GM10248 (cell line): ENCODE measurements at places on chromosomes 6 and 20.
A peak's percentile ranks its signal among the peaks of the same experiment; 100 is the strongest.

- DNase-seq = no peak
Observed at GRCh38 chr6:33965766-33966165, 162.0 kb upstream of the MLN start.

- DNase-seq = no peak
Observed at GRCh38 chr20:53707371-53708055, 113.9 kb upstream of the ZNF217 start.

- peak; percentile 48 for DNase-seq
Observed at GRCh38 chr6:25053875-25054371, 118.2 kb upstream of the RIPOR2 start.

DNA sequence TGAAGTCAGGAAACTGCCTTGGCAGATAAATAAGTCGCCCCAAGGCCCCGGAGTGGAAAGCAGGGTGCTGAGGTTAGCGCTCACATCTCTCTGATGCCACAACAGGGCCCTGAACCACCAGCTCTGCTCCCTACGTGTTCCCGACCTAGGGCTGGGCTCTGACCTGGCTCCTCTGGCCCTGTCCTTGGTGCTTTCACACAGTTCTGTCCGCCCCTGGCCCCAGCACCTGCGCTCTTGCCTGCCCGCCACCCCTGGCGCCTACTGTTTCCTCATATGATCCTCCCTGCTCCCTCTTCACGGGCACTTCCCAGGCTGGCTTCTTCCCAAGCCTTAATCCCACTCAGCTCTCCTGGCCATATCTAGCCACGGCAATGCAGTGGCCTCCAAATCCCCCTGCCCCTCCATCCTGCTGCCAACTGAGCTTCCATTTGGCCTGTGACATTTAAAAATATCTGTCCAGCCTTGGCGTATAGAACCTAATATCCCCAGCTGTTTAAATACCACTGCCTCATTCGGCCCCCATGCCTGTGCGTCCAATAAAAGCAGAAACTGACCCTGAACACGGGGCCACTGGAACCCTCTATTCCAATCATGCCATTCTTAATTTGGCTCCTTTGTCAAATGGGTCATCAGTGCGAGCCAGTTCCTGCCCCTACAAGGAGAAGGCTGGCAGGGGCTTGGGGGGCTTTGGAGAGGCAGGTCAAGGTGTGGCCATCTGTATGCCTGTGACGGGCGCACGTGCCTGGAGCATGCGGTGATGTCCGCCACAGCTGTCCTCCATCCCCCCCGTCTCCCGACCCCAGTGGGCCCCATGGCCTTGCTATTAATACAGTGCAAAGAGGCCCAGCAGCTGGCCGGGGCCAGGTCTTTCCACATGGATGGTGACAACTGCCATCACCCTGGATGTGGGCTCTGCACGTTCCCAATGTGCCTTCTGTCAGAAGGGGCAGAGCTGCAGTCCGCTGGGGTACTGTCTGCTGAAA is 27.7 kb downstream of the GNAS-AS1 start:
- no peak for DNase-seq

GRCh38 chr6:10425975-10426780 is 11.3 kb upstream of the TFAP2A start:
- no peak for DNase-seq

DNA sequence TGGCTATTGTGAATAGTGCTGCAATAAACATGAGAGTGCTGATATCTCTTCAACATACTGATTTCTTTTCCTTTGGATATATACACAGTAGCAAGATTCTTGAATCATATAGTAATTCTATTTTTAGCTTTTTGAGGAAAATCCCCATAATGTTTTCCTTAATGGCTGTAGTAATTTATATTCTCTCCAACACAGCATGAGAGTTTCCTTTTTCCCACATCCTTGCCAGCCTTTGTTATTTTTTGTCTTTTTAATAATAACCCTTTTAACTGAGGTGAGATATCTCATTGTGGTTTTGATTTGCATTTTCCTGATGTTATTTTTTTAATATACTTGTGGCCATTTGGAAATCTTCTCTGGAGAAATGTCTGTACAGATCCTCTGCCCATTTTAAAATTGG is 132.6 kb downstream of the PRL start:
- DNase-seq = no peak

- no peak for DNase-seq
Observed at GRCh38 chr6:129644567-129645015, 65.4 kb downstream of the ARHGAP18 start.

DNA sequence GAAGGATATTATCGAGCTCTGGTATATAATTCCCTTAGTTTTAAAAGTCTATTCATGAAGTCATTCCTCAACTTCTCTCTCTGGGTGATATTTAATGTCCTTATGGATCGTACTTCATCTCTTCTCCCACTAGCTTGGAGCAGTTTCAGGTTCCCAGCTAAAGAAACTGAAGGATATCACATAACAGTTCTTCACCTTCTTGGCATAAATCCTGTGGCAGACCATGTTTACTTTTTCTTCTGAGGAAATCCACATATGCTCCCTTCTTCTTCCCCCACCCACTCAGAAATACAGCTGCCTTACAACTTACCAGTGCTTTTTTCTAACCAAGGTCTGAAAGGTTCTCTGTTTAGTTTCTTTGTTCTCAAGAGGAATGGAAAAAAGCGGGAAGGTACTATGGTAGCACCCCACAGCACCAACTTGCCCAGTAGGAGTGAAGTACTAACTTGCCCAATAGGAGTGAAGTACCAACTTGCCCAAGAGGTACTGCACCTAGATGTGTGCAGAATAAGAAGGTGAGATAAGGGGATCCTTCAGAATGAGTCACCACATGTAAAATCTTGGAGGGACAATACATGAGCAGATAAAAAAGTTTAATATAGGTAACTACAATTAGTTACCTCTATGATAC is 53.1 kb downstream of the TSPYL4 start:
- no peak for DNase-seq

- DNase-seq = no peak
Observed at GRCh38 chr6:110352563-110353262, 5.4 kb downstream of the METTL24 start.

DNA sequence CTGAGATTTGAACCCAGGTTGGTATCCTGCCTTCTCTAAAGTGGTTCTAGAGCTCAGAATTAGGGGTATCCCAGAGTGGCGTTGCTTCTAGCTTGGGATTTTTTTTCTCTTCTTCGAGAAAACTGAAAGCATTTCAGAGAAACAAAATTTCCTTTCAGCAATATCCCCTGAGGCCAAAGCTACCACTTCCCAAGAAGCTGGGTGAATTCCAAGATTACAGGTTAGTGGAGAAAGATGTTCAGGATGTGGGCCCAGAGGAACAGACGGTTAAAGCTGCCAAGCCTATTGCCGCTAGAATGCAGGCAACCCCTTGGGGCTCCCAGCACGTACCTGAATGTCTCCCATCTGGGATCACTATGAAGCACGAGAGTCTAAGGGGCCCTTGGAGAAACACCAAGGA is 134.1 kb downstream of the FOXO3 start:
- no peak for DNase-seq

DNA sequence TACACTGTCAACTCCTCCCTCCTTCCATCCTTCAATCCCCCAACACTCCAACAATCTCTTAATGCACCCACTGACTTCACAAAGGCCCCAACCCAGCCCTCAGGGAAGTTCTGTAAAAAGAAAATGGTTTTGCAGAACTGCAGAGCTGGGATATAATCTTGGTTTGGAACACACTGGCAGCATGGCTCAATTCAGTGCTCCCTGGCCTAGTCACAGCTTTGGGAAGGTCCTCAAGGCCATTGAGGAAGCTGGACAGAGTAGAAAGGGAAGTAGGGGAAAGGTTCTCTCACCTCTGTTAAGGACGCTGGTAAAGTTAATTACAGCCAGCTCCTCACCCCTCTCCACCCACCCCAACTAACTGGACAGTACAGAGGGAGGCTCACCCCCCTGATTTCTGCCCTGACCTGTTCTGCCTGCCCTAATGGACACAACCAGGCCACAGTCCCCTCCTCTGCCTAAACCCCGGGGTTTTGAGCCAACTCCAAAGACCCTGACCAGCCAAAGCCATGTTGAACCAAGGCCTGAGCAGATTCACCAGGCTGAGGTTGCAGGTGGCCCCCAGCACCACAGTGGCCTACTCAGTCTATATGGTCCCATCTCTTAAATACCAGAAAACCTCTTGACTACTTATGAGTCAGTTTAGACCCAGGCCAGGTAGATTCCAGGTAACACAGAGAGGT is 49.2 kb downstream of the MAFB start:
- DNase-seq = no peak

DNA sequence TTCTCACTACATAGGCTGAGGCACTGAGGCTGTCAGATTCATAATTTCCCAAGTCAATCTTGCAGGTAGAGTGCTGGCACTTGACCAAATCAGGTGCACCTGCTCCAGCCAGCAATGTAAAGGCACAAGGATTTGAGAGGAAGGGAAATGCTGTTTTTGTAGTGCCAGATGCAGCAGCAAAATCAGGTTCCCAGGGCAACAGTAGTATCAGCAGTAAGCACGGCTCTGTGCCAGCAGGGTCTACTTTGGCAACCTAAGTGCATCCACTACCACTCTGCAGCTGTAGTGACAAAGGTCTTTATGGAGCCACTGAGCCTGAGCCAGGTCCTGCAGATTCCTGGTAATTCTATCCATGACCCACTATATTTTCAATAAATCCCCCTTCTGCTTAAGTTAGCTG is 329.5 kb downstream of the TPBG start:
- DNase-seq = no peak

- peak; percentile 80 for DNase-seq
Observed at GRCh38 chr6:166540631-166541331, 45.7 kb downstream of the RAMACL start.

DNA sequence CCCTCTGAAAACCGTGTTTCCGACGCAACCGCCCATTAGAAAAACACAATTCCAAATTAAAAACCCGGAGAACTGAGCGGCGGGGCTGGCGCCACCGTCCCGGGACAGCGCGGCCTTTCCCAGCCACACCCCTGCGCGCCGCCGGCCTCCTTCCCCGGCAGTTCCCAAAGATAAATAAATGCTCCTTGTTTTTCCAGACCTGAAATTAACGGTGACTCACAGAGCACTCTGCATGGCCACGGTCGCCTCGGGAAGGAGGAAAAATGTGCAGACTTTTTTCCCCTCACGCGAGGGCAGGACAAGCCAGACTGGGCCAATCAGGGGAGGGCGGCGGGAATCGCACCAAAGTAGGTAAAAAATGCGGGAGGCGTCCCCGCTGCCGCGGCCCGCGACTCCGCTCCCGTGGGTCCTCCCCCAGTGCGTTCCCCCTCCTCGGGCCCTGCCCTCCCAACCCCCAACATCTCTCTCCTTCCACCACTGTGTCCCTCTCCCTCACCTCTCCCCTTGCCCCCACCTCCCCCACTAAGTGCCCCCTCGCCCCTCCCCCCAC is 828 bp upstream of the DSTN start:
- peak; percentile 28 for DNase-seq

DNA sequence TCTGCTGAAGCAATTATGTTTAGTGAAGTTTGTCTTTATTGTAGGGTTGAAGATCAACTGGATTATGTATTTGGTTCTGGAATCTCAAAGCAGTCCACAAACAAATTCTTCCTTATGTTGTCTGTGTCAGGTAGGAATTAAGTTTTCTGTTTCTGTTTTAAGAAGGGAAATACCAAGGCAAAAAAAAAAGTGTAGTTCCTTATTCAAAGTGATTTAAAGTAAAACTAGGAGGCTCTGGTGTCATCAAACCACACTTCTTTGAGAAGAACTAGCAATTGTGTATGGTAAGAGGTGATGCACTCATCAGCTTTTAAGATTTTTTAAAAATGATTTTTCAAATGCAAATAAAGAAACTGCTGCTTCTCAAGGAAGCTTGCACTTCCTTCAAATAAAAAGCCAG is 1.9 kb downstream of the FAM135A start:
- peak; percentile 22 for DNase-seq

DNA sequence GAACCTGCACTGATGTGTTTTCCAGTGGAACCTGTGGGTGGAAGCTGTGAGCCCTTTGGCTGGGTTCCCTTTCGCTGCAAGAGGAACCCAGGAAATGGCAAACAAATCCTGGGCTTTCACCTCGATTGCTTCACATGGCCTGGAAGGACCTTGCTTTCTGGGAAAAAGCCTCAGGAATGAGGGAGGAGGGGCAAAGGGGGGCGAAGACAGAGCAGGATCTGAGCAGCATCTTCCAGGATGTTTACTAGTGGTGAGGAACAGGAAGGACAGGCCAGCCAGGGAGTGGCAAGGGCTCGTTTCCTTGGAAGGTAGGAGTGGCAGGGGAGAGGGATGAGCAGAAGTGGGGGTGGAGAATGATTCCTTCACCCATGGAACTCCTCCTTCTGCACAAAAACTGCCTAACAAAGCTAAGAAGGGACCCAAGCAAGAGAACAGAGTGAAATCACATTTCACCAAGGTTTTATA is 5.9 kb downstream of the SLC2A10 start:
- no peak for DNase-seq

- DNase-seq = no peak
Observed at GRCh38 chr20:24439737-24440387, 29.6 kb upstream of the SYNDIG1 start.

DNA sequence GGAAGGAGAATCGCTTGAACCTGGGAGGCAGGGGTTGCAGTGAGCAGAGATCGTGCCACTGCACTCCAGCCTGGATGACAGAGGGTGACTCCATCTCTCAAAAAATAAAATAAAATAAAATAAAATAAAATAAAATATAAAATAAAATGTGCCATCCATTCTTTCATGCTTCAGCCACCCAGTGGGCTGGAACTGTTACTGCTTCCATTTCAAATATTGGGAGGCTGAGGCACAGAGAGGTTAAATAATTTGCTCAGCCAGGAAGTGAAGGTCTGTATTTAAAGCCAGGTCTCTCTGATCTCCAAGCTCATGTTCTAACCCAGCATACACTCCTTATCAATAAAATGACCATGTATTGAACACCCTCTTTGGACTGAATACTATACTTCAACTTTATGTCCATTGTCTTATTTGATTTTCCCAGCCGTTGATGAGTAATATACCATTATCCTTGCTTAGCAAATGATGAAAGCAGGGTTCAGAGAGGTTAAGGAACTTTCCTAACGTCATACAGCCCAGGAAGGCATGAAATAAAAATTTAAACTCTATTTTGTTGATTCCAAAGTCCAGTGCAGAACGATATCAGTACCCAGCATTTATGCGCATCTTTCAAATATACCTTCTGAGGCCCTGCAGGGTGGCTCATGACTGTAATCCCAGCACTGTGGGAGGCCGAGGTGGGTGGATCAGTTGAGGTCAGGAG is 25.8 kb upstream of the SLC9A8 start:
- DNase-seq = no peak

GRCh38 chr6:89977808-89978748 is 83.8 kb downstream of the GJA10 start:
- no peak for DNase-seq

- DNase-seq = no peak
Observed at GRCh38 chr6:3825851-3826581, 23.2 kb upstream of the FAM50B start.
